GM04503 (cell line): ENCODE measurements at places on chromosomes 11 and 22.

GRCh38 chr11:109739379-109739778, 317.4 kb downstream of the C11orf87 start:
- DNase-seq = no peak

- no peak for DNase-seq
Measured at GRCh38 chr22:29860006-29860766, 22.1 kb upstream of the ASCC2 start.

GRCh38 chr11:64762277-64762673, 2.5 kb upstream of the PYGM start:
- no peak for DNase-seq

- DNase-seq = no peak
Measured at GRCh38 chr11:119167933-119168332, 592 bp upstream of the NLRX1 start.

DNA sequence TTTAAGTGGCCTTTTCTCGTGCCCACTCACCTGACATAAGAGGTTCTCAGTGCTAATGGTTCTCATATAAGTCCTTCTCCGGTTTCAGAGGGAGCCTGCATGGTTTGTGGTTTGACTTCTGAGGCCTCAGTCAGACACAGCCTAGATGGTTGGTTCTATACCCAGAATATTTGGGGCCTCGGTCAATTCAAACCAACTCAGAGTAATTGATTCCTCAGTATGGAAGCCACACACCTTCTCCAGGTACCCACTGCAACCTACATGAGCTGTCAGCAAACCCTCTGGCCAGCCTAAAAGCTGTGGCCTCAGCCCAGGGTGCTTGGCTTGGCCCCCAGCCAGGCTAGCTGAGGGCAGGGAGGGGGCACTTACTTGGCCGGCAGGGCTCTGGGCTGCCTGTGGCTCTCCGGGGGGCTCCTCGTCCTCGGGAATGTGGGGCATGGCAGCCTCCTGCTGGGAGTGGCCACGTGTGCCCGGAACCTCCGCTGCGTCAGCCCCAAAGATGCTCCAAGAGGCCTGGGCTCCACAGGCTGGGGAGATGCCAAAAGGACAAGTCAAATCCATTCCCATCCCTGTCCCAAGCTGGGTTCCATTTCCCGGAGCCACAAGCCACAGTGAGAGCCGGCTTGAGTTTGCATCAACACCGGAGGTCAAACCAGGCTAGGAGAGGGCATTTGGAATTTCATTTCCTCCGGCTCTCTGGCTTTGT, 41.7 kb downstream of the IRAG1 start:
- no peak for DNase-seq

DNA sequence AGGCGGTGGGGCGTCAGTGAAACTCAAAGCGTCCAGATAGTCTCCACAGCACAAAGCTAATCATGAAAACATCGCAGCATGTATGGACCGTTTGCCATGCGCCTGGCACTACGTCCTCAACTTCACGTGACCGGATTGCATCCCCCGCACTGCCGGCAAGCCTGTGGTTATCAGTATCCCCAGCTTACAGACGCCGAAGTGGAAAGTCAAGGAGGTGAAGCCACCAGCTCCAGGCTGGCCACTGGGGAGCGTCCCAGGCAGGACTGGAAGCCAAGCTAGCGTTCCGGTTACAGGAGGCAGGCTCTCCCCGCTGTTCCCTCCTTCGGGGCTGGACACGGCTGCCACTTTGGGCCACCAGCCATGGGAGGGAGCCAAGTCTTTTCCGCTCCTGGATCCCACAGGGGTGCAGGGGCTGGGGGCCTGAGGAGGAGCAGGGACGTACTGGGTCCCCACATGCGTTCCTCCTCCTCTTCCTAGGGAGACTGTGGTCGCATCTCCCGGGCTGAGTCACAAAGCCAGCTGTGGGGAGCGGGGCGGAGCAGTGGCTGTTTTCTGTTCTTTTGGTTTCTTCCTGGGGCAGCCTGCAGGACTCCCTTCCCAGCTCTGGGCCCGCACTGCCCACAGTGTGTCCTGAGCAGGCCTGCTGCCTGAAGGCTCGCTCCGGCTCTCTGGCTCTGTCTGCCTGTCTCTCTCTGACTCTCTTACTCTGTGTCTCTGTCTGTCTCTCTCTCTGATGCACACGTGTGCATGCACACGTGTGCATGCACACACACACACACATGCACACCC, 4.3 kb upstream of the OSBPL5 start:
- peak; percentile 42 for DNase-seq

DNA sequence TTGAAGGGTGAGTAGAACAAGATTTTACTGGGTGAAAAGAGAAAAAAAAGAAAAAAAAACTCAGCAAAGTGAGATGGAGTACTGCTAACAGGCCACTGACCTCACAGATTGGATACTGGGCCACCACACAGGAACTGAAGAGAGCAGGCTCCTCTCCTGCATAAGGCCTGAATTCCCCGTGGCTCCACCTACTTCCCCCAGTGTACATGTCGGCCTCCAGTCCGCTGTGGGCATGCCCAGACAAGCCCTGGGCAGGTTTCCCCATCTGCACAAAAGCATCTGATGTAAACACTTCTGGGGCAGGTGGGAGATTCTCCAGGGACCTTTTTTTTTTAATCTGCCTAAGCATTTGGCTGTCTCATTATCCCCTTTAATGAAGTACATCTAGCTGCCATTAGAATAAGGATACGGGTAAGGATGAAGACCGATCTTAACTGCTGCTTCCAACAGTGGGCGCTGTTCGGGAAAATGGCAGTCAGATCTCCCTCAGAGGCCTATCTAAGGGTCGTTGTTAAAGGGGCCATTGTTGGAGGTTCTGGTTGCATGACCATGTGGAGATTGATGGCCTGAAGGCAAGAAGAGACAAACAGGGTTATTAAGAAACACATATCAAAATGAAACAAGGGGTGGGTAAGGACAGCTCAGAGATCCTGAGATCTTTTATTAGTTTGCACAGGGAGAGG, 48.5 kb downstream of the MS4A13 start:
- no peak for DNase-seq

GRCh38 chr11:16846305-16846704, 107.9 kb downstream of the C11orf58 start:
- no peak for DNase-seq

GRCh38 chr11:64055077-64055476, 19.3 kb downstream of the FLRT1 start:
- DNase-seq = no peak

DNA sequence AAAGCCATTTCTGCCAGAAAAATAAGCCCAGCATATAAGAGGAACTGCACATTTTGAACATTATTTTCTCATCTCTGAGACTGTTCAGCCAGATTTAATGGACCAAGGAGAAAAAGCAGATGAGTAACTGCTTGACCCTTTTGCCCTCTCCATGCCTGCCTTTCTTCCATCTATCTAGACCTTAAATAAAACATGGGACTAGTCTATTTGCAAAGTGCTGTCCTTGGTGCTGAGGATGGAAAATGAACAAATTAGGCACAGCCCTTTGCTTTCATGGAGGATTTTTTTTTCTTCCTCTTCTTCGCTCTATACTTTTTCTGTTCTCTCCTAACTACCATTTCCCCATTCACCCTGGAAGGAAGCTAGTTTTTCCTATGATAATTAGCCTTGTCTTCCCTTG, 361.3 kb downstream of the GRM5 start:
- DNase-seq = no peak

DNA sequence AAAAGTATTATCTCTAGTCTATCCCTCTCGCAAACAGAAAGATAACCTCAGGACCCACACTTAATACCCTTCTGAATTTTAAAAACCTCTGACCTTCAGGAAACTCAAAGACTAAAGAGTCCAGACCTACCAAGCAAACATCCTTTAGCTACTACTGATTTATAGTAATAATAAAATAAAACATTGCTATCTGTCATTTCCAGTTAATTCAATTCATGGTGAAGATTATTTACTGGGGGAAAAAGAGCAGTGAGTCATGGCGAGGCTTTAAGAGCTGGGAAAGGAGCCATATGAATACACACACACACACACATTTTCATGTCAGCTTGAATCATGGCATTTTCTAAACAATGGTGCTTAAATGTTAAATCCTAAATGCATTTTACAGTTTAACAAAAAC, 87.1 kb downstream of the FAM76B start:
- DNase-seq = peak; percentile 49

- DNase-seq = no peak
Measured at GRCh38 chr11:77198440-77198849, 70.4 kb downstream of the MYO7A start.

- no peak for DNase-seq
Measured at GRCh38 chr11:35169754-35170153, 30.8 kb downstream of the CD44 start.

GRCh38 chr11:23413057-23413456, 552.8 kb upstream of the CCDC179 start:
- no peak for DNase-seq

- DNase-seq = peak; percentile 47
Measured at GRCh38 chr11:47495011-47495855, 46.3 kb upstream of the RAPSN start.

GRCh38 chr11:71199226-71199820, 53.1 kb downstream of the SHANK2 start:
- no peak for DNase-seq

DNA sequence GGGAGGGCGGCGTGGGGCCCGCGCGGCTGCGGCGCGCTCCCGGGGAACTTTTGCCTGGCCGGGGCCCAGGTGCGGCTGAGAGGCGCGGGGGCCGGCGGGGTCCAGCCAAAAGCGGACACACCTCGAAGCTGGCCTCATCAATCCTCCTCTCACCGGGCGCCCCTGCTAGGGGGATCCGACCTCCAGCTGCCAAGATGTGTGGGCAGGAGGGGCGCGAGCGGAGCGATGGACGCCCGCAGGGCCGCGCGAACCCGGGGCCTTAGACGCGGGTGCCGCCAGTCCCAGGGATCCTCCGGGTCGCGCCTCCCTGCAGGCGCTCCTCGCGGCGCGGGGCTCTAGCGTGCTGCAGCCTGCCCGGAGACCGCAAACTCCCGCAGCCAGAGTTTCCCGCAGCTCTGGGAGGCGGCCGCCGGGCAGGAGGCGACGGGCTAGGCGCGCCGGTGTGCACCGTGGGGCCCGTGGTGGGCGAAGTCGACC, 785 bp downstream of the IGSF9B start:
- DNase-seq = no peak

GRCh38 chr11:6124245-6124644, 16.8 kb downstream of the OR56B4 start:
- DNase-seq = no peak

DNA sequence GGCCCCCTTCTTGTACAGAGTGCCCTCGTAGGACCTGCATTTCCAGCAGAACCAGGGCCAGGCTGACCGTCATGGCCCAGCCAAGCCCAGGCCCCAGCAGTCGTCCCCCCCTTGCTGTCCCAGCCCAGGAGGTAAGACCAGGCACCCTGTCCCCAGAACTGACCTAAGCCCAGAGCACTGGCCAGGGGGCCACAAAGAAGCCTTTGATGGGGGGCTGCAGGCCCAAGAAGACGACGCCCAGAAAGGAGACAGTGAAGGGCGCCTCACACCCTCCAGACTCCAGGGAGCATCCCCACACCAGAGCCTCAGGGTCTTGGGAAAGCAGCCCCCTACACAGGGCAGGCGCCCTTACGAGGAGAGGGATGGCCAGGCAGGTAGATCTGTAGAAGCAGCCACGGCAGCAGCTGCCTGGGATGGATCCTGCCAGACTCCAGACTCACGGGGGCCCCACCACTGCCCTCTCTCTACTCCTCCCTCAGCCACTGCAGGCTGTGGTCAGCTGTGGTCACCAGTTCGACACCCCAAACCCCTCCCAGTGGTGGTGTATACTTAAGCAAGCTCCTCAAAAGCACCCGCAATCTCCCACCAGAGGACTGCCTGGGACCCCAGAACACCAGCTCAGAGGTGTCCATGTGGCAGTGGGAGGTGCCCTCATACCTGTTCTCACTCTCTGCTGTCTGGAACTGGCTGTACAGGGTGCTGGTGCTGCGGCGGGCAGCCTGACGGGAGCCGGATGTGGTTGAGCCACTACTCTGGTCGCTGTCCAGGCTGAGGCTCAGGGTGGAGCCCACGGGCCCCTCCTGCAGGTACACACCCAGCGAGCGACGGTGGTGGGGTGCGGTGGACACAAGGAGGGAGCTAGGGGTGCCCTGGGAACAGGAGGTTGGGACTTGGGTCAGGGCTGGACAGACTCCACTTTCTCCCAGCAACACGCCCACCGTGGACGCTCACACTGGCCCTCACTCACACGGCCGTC, 27.0 kb downstream of the SBF1 start:
- no peak for DNase-seq

DNA sequence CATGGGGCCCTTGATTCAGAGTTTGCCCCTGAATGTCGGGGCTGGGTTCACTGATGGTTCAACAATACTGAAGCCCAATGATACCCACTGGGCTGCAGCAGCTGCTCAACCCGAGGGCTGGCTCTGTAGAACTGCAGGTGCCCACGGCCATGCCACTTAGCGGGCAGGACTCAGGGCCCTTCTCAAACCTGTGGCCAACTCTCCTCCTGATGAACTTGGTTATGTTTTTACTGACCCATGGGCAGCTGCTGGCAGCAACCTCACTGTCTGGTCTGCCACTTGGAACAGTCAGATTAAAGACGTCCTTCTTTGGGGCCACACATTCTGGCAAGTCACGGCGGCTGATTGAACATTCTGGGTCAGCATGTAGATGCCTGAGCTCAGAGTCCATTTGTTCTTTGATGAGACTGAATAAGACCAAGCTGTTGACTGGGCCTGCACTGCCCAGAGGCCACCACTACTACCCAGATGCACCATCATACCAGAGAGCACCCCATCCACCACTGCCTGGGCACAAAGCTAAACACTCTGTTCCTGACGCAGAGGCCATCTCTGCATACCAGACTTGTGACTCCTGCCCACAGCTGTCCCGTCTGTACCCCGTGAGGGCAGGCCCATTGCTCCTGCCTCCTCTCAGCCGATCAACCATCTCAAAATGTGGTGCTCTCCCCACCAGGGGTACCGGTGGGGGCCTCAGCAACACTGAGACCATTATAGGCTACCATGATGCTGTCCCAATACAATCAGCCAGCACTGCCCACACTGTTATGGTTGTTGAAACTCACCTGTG, 67.8 kb downstream of the SHANK2 start:
- DNase-seq = no peak

- no peak for DNase-seq
Measured at GRCh38 chr11:32386770-32387377, 48.5 kb downstream of the WT1 start.

DNA sequence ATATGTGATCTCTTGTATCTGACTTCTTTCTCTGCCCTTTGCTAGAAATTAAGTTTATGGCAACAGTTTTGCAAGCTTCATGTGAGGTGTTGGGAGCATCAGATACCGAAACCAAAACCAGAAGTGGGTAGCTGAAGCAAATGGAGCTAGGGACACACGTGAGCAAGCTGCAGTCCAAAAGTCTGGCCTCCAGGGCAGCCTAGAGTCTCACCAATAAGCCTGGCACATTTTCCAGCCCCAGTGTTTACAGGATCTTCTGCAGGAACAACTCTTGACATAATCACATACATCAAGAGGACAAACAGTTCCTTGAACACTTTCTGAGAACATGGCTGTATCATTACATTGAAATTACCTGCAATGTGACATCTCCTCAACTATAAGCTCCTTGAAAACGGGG, 114.1 kb downstream of the LARGE1 start:
- no peak for DNase-seq

- no peak for DNase-seq
Measured at GRCh38 chr22:44132724-44133123, 48.0 kb upstream of the PARVG start.
